ENCODE measurements at places on chromosomes 4 and X.

- peak; percentile 21 for DNase-seq
Measured at GRCh38 chr4:752196-752861, 46.7 kb downstream of the PCGF3 start.

DNA sequence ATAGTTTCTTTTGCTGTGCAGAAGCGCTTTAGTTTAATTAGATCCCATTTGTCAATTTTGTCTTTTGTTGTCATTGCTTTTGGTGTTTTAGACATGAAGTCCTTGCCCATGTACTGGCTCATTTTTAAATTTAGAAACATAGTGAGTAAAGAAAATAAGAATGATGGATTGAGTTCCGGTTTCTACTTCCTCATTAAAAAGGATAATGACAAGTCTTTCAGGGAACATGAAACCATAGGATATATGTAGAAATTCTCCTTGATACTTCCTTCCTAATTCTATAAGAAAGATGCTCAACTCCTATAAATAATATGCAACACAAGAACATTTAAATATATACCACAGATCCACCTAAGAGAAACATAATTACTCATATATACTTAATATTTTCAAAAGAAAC, 240.9 kb downstream of the BANK1 start:
- no peak for DNase-seq

GRCh38 chrX:111609206-111609605, 71.8 kb upstream of the ALG13 start:
- no peak for DNase-seq

DNA sequence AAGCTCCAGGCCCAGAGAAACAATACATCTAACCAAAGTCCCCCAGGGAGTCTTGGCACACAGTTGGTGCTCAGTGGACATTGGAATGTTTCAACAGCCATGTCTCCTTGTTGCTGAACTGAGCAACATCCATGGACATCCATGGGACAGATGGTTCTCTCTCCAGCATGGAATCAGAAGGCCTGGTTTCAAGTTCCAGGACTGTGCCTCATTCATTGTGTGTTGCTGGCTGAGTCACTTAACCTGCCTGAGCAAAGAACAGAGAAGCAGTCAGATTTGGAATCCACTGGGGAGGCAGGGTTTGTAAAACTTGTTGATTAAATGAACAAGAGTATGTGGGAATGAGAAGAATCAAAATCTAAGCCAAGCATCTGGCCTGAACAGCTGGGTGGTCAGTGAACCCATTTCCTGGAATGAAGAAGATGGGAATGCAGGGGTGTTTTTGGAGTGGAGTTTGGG, 147.9 kb downstream of the CHIC2 start:
- DNase-seq: peak; percentile 91

- DNase-seq: no peak
Measured at GRCh38 chr4:41269682-41270081, 13.0 kb downstream of the UCHL1 start.

DNA sequence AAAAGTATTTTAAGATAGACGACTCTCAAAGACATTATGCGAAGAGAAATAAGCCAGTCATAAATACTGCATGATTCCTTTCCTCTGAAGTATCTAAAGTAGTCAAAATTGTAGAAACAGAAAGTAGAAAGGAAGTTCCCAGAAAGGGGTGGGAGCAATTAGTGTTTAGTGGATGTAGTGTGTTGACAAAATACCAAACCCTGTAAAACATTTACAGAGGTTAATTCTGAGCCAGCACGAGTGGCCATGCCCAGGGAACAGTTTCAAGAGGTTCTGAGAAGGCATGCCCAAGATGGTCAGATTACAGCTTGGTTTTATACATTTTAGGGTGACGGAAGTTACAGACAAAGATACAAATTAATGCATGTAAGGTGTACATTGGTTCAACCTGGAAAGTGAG, 34.4 kb upstream of the SLC25A4 start:
- no peak for DNase-seq

DNA sequence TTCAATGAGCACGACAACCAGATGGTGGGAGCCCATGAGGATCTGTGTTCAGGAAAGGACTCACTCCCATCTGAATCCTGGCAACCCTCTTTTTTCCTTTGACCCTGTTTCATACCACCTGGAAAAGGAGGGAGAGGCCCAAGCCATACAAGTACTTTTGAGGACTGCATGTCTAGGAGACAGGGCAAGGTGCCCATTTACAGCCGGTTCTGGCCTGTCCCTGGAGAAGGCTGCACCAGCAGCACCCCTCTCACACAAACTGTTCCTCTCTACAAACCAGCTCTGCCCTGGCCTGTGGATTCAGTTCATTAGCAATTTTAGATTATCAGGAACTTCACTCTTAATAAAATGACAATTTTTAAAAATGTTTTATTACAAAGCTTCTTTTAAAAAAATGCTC, 57.5 kb downstream of the HADH start:
- DNase-seq: no peak

- DNase-seq: peak; percentile 67
Measured at GRCh38 chrX:40778861-40779575, 43.7 kb upstream of the MED14 start.

DNA sequence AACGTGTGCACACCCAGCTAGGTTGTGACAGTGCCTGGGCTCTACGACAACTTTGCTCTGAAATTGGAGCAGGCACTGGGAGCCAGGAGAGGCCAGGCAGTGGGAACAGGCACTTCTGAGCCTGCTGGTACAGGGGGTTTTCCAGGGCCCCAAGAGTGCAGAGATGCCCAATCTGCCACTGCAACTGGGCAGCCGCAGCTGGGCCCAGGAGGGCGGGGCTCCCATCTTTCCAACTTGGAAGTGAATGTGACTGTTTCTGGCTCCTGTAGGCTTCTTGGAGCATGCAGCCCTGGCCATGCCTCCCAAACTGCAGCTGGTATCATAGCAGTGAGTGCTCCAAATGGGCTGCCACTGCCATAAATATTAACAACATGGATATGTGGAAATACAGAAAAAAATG, 465.1 kb upstream of the PABPC4L start:
- DNase-seq: no peak

- peak; percentile 77 for DNase-seq
Measured at GRCh38 chrX:3820167-3820566, 106.7 kb upstream of the PRKX start.

- DNase-seq: no peak
Measured at GRCh38 chrX:14076639-14077038, 46.9 kb upstream of the GEMIN8 start.

DNA sequence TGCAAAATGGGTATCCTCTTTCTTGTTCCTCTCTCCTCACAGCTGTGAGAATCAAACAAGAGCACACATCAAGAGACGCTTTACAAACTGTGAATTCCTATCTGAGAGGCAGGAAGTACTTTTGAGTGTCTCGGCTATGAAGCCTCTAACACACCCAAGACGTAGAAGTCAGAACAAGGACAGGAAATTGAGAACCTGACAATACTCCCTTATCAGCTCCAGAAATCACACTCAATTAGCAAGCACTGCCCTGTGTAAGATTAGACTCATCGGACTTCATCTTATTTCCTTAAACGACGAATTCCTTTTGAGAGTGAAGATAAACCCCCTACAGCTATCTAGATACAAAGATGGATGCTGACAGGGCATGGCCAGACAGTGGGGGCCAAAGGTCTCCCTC, 50.7 kb upstream of the CRMP1 start:
- no peak for DNase-seq

DNA sequence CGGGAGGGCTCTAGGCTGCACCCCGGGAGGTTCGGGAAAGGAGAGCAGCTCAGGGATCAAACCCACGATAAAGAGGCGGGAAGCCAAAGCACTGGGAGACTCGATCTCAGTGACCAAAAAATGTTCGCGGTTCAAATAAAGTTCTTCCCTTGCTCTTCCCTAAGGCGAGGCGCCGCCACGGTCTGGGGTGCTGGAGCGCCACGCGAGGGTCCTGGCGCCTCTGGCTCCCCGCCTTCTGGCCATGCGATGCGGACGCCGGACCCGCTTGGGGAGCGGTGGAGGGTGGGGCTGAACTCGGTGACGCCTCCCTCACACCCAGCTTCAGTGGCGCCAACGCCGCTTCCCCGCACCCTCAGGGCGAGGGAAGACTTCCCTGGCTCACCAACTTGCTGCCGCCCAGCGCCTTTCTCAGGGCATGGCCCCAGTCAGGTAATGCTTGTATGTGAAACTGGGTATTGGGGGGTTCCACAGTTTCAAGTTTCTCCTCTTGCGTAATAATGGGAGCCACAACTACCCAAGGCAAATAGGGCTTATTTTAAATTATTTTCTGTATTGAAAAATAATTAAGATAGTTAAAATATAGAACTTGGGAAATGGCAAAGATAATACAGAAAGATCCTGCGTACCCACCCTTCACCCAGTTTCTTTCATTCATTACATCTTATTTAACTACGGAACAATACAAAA, at the start of gene QRFPR:
Gene QRFPR, minus strand, starts transcription at position 243 of the 687 bp plus-strand sequence. CDS start 371 bp downstream, outside the sequence.
- DNase-seq: no peak

DNA sequence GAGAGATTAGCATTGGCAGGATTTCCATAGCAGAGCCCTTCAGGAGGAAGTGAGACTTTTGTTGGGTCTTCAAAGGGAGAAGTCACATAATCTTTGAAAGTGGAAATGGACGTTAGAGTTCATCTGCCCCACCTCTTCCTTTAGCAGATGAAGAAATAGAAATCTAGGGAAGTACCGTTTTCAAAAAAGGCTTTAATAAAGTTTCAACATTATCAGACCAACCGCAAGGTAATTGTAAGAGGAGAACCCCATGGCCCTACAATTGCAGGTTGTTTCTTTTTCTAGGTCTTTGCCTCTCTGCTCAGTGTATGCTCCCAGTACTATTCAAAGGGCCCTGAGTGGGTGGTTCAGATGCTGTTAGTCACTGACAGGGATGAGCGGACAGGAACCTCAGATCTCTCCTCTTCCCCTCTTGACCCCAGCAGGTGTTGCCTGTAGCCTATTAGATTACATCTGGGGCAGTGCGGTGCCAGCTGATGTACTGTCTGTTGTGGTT, 48.6 kb upstream of the AP1S2 start:
- no peak for DNase-seq

DNA sequence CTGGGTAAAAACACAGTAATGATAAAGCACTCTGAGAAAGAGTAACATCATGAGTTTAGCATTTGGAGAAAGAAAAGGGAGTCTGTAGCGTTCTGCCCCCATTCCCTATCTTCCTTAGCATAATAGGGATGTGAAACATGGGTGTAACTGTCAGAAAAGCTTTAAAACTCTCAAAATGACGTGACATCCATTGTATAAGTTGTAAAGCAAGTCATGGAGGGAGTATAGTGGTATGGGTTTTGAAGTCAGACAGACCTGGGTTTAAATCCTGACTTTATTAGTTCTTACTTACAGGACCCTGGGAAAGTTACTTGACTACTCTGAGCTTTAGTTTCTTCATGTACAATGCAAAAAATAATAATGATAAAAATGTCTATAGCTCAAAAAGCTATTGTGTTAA, 17.1 kb downstream of the FBXO8 start:
- DNase-seq: no peak

DNA sequence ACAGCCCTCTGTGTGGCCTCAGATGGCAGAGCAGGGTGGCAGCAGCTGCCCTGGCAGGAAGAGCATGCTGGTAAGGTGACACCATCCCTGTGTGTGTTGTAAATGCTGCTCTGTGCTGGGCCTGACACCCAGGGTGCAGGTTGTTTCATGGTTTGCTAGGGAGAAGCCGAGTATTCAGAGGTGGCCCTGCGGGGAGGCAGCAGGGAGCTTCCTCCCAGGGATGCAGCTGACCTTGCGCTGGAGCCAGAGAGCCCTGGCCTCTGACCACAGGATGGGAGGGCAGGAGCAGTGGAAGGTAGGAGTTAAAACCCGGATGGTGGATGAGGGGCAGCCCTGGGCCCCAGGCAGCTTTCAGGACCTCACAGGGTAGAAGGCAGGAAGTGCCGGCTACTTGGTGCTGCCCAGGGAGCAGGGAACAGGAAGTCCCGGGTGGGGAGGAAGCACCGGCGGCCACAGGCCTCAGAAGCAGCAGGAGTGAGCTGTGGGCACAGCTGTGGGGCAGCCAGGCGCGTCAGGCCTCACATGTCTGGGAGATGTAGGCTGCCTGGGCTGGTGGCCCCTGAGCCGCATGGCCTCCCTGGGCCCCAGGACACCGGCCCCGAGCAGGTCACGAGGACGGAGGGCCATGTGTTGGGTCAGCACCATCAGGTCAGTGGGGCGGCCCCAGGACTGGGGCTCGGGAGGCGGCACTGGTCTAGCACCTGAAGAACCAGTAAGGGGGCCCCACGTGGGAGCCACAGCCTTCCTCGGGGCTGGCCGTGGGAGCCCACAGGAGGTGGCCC, 19.1 kb downstream of the SH3BP2 start:
- DNase-seq: peak; percentile 70

DNA sequence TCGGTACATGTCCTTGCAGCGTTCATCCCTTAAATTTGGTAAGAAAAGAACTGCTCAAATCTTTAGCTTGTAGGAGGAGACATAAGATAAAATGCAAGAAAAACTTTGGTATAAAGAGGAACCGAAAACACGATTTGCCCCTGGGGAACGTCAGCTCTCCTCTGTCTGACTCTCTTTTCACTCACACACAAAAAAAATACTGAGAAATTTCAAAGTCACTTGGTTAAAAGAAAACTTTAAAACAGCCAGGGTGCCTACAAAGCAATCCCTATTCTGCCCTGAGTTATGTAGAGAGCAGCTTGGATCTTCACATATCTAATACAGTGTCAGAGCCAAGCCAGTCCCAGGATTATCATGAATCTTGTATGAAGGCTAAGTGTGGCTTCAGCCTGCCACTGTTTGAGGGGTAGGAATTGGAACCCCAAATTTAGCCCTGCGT, 248.5 kb upstream of the CXXC4 start:
- DNase-seq: no peak

DNA sequence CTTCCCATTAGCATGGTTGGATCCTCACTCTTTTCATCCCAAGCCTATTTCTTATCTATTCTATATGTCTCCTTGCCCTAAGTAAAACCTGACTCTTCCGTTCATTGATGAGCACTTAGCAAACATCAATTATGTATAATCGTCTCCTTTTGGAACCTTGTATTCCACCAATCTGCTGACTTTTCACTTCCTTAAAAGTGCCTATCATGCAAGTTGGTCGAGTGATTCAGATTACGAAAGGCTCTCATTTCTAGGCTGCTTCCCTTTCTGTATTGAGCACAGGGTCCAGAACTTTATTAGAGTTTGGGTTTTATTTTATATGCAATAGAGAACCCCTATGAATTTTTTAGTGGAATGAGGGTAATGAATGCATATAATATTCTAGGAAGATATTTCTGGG, 27.1 kb upstream of the ALB start:
- DNase-seq: no peak

DNA sequence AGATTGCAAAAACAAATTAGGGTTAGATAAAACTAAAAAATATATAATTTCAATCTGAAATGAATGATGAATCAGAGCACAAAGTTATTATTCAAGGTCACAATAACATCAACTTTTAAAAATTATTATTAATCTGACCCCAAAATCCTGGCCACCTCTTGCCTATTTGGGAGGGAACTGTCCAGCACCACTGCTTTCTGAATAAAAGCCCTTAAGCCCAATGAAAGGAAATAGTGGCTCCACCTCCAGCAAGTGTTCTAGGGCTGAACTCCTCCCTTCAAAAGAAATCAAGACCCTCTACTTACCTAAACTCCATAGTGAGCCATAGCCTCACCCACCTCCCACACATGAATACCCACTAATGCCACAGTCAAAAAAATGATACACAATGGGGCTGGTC, 208.2 kb downstream of the PARM1 start:
- DNase-seq: no peak
